Effector CD4-positive, alpha-beta T cell (primary cell): ENCODE measurements at places on chromosomes 6 and 20.

- DNase-seq: no peak
Measured at GRCh38 chr6:26211963-26212362, 124.7 kb downstream of the HFE start.

- no peak for DNase-seq
Measured at GRCh38 chr6:3911614-3912336, 62.6 kb downstream of the FAM50B start.

DNA sequence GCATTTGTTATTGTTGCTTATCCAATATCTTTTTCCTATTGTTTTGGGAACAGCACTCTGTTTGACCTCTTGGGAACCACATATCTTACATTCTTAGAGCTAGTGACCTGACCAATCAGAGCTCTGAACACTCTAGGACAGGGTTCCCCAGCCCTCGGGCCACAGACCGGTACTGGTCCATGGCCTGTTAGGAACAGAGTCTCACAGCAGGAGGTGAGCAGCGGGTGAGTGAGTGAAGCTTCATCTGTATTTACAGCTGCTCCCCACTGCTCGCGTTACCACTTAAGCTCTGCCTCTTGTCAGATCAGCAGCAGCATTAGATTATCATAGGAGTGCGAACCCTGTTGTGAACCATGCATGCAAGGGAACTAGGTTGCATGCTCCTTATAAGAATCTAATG, 226.0 kb upstream of the TSHZ2 start:
- DNase-seq: no peak

DNA sequence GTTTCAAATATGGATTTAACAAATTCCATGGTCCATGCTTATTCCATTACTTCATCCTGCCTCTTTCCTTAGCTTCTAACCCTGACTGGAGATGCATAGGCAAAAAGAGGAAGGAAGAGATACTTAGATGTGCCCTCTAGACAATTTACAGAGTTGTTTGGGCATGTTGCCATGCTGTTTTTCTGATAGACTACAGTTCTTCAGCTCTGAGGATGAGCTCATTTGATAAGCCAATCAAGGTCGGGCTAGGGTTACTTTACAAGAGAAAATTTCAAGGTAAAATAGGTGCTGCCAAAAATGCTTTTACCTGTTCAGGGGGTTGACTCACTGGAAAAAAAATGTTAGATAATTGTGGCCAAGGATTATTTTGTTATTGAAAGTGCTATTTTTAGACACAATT, 5.9 kb downstream of the HCRTR2 start:
- no peak for DNase-seq

GRCh38 chr20:38759106-38759505, 10.8 kb downstream of the ACTR5 start:
- no peak for DNase-seq

- DNase-seq: no peak
Measured at GRCh38 chr20:38798266-38798665, 7.2 kb upstream of the PPP1R16B start.

GRCh38 chr20:43543138-43543537, 15.7 kb upstream of the SGK2 start:
- DNase-seq: no peak

DNA sequence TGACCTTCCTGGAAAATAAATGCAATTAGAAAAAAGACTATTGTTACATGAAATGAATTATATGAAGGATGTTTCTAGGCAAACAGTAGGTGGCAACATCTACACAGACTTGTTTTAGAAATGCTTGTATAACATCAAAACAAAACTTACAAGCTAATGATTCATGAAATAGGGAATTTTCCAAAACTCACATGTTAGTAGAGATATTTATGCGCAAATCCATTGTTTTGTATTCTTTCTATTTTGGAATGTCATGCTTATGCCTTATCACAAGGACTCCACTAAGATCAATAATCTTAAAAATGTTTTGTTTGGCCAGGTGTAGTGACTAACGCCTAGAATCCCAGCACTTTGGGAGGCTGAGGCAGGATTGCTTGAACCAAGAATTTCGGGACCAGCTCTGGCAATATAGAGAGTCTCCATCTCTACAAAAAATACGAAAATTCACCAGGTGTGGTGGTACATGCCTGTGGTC, 32.3 kb upstream of the LGSN start:
- DNase-seq: no peak
